ENCODE measurements at places on chromosomes 3 and 15. TPM values are rescaled to one million over a fixed set of nuclear protein-coding genes. Genes with fewer than 3 reads are reported as not detected.

GRCh38 chr3:95088464-95088863 is 1025.6 kb downstream of the NSUN3 start:
- no peak for ATAC-seq

GRCh38 chr3:58074116-58074715 is 66.0 kb downstream of the FLNB start:
- no peak for ATAC-seq

DNA sequence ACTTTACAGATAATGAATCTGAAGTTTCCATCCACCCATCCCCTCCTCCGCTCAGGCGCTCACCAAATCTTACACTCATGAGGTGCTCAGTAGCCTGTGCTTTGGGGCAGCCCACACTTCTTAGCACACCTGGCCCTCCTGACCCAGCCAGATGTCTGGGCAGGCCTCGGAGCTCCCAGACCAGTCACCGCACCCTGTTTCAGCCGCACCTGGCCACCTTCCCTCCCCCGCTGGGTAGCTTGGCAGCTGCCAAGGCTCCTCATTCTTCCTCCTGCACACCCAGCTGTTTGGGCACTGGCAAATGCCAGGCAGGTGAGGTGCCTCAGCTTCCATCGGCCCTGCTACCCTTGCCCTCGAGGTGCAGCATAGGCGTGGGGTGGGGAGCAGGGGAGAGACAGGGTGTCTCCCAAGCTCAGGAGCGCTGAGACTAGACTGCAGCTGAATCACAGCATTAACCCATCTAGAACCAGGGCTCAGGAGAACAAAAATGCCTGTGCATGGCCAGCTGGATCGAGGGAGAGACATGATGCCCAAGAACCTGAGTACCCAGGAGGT is 45.8 kb downstream of the CDC25A start:
- no peak for ATAC-seq

DNA sequence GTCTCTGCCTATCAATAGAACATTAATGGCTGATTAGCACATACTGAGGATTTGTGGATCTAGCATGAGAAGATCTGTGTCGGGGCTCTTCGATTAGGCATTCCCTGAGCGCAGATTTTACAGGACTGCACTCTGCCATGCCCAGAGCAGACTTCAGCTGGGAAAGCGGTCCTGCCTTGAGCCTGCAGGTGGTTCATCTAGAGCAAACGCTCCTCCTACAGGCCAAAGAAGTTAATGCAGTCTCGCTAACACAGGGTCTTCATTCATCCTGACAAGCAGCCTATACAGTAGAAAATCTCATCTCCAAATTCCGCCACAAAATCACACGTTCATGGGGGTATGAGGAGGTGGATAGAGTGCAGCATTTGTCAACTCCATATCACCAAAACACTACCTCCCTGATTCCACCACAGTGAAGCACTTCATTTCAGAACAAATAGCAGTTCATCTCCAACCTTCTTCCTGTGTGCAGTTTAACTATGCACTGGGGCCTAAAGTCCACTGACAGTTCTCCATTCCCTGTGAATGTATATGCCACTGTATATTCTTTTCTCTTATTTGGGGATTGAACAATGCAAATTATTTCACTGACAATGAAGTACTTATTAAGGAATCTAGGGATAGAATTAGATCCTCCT is 405.8 kb downstream of the IGSF11 start:
- peak; percentile 97 for ATAC-seq

DNA sequence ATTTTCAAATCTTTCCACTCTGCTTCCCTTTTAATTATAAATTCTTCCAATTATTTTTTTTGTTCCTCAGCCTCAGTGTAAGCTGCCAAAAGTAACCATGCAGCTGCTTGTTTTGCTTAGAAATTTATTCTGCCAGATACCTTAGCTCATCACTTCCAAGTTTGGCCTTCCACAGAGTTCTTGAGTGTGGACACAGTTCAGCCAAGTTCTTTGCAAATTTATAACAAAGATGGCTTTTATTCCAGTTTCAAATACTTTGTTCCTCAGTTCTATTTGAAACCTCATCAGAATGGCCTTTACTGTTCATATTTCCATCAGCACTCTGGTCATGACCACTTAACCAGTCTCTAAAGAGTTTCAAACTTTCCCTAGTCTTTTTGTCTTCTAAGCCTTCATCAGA is 10.3 kb downstream of the RTP1 start:
- ATAC-seq, result no peak

GRCh38 chr3:113696658-113697499 is 437 bp upstream of the USF3 start:
- ATAC-seq, result peak; percentile 90

DNA sequence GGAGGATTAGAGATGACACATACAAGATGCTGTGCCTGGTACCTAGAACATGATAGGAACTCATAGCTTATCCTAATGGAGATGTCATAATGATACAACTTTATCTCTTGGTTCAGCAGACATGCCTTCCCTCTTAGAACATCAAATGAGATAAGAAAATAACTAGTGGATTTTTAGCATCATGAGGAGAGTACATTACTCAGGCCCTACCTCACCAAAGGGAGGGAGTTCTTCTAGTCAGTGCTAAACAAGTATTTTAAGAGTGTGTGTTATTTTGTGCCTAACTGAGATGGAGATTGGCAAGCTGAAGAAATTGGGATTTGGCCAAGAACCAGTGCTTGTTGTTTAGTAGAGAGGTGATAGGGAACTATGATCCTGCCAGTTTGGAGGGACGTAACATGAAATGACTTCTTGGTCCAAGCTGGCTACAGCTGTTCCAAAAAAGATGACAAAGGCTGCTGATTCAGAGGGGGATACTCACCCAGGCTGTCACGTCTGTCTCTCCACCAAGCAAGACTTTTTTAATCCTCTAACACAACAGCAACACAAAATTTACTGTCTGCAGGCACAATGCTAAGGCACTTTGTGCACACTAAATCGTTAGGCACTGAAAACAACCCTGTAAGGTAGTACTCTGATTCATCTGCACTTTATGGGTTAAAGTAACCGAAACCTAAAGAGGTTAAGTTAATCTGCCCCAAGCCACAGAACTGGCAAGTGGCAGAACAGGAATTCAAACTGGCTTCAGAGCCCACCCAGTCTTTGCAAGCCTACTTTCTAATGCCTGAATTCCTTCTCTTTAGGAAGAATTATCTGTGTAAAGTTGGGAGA is 126.5 kb downstream of the CMSS1 start:
- ATAC-seq, result no peak

GRCh38 chr3:10529809-10530208 is 24.4 kb upstream of the ATP2B2 start:
- no peak for ATAC-seq

DNA sequence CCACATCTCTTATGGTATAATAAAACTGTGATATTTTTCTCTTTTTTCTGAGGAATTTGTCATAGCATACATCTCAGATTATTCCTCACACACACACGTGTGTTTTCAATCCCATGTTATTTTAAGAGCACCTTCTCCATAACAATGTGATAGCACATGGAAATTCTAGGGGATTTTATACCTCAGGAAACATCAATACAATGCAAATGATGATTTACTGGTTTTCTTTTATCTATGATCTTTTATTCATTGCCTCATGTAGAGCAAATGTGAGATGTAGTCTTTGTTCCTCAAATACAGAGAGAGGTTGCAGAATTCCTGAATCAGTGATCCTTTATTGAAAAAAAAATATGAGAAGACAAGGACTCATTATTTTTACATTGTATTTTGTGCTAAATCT is 128.3 kb upstream of the ROBO1 start:
- no peak for ATAC-seq

GRCh38 chr15:44261007-44261706 is 27.4 kb upstream of the GOLM2 start:
- ATAC-seq, result no peak

DNA sequence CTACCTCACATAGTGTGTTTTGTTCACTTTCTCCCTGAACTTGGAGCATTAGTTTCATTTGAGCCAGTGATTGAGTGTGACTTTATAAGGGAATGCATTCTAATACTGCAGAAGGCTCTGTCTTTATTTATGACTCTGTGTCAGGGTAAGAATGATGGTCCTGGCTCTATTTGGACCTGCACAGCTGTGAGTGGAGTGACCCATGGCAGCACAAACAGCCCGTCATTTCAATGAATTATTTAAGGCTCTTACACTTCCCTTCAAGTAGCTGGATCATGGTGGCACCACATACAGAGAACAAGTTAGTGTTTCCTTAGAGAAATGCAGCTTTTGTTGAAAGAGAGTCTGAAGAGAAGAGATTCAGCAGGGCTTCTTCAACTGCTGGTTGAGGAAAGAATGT is 16.4 kb downstream of the TMEM108 start:
- peak; percentile 68 for ATAC-seq

DNA sequence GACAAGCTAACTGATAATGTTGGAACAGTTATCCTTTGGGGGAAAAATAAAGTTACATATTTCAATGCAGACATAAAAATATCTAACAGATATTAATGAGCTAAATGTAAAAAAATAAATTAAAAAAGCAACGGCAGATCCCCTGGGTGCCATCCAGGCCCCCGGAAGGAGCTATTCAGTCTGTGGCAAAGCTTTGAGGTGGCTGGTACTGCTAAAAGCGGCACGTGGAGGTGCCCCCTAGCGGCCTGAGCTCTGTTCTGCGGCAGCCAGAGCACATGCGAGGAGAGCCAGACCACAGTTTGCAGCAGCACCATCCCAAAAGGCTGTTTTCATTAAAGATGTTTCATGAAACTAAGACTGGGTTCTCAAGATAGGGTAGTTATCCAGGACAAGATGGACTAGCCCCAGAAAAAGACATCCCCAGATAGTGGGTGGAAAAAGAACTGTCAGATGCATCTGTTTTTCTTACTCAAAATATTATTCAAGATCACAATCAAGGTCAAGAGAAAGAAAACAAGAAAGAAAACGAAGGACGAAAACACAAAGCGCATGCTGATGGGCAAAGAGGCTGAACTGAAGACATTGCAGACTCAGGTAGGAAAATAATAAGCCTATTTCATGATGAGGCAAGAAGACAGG is 18.7 kb downstream of the AP3S2 start:
- ATAC-seq, result peak; percentile 99

DNA sequence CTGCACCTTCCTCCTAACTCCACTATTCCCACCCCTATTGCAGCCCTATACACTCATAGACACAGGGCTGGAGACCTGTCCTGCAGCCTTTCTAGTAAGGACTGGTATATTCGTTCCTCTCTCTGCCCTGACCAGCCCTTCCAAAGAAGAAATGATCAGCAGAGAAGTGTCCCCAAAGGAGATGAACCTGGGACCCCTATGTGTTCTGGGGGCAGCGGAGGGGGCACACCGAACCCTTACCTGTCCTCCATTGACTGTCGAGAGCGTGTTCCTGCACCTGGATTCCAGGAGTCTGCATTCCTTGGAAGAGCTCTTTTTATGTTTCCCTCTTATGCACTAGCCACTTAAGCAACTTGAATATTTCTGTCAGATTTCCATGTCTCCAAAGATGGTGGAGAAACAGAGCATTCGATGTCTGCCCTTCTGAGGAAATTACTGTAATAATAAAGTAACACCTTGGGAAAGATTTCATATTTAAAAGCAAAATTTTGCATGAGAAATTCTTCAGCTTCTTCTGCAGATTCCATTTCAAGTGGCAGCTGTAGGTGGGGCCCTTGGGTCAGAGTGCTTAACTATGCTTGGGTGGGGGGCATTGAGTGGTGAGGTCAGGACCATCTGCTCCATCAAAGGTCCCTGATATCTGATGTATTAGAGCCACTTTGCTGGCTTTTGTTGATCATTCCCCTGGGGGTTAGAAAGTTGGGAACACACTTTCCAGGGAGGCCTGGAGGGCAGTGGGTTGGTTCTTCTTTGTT is 6.3 kb downstream of the EPHB1 start:
- no peak for ATAC-seq

The LDHAL6B gene
- 0.38 TPM for total RNA-seq

The MBD4 gene
- total RNA-seq, result 26.6 TPM

The FES gene
- 0.60 TPM for total RNA-seq

The PROK2 gene
- 0.62 TPM for total RNA-seq

The DNASE1L3 gene
- 0.70 TPM for total RNA-seq
